Brain pericyte (primary cell): ENCODE measurements at places on chromosomes 3 and 15.
A peak's percentile ranks its signal among the peaks of the same experiment; 100 is the strongest.

DNA sequence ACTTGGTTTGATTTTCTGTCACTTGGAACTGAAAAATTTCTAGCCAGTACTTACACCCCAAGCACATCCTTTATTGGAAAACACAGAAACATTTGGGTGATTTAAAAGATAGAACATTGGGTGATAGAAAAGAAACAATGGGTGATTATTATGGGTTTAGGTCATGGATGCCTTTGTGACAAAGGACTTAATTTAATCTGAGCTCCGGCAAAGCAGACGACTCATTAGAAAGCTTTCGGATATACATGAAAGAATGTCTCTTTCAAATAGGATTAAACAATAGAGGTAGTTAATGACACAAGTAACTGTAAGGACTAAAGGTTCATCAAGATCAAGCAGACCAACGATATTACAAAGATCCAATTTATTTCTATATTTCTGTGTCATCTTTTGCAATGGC, 37.3 kb upstream of the CNTN4 start:
- no peak for DNase-seq

DNA sequence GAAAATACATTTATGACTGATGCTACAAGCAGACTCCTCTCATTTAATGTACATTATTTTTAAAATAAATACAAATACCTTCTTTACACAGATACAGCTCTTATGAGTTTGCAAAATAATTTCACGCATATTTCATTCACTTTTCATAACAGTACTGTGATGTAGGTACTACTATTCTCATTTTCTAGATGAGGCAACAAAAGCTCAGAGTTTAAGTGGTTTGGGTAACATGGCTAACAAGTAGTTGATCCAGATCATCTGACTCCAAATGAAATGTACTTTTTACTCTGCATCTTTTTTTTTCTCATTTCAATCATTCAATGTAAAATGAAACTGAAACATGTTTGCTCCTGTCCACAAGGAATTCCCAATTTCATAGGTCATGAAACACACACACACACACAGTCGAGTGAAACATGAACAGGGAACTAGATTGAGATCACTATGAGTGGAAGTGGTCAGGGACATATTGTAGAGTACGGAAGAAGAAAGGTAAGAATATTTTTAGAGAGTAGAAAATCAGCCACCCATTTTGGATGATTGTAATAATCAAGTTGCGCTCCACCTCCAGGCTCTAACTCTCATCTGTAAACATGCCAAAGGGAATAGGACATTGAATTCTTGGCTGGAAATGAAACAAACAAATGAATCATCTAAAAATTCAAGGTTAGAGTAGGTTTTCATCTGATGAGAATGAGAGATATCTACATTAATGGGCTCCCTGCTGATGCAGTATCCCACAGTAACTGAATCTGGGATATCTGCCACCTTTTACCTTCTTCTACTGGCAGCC, 92.4 kb downstream of the CLDN1 start:
- no peak for DNase-seq

DNA sequence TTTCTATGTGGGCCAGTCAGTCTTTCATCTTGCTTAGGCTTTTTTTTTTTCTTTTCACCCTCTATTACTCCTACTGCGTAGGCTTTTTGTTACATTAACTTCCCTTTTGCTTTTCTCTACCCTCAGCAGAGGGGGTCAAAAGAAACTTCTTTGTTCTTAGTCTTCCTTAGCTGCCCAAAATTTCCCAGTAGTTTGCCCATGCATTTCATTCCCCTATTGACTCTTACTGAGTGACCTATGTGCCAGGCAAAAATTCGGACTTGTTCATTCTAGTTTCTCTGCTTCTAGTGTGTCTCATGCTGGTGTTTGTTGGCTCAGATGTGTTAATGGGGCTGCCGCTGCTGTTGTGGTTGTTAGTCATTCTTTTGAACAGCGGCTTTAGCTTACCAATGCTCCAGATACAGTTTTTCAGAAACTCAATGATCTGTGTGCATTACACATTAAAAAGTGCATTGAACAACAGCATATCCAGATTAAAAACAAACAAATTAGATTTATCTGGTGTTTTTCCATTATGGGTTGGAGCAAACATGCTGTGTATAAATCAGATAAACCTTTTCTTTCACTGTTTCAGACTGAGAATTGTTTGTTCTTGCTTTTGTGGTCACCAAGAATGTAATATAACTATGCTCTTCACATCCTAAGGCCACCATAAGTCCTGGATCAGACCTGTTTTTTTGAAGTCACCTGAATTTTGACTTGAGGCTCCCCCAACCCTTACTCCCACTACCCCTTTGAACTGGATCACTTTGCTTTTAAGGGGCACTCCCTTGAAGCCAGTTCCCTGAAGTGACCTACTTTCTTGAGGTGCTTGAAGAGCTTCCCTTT, 43.1 kb downstream of the PDE8A start:
- no peak for DNase-seq

- no peak for DNase-seq
Measured at GRCh38 chr3:112647122-112647521, 6.2 kb upstream of the CCDC80 start.

GRCh38 chr15:69400850-69401249, 13.3 kb upstream of the KIF23 start:
- no peak for DNase-seq

GRCh38 chr3:195385526-195385925, 57.3 kb downstream of the ACAP2 start:
- no peak for DNase-seq

DNA sequence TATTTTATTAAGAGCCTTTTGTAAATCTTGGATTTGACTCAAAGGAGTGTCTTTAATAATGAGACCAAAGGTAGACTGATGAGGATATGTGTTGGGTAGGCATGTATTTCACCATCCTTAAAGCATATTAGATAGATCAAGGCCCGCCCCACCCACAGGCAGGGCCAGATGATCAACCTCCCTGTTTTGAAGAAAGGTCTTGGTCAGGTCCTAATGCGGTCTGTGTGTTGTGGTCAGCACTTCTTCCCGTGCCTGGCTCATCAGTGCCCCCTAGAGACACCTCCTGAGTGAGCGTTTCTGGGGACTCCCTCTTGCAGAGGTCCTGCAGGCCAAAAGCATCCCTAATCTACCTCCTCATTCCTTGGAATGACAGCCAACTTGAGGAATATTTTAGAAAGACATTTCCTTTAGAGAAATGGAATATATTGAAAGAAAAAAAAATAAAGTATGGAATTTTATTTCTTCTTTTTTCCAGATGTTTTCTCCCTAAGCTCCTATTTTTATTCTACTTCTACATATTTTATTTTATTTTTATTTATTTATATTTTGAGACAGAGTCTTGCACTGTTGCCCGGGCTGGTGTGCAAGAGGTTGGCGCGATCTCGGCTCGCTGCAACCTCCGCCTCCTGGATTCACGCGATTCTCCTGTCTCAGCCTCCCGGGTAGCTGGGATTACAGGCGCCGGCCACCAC, 6.0 kb downstream of the TM4SF4 start:
- peak; percentile 66 for DNase-seq

DNA sequence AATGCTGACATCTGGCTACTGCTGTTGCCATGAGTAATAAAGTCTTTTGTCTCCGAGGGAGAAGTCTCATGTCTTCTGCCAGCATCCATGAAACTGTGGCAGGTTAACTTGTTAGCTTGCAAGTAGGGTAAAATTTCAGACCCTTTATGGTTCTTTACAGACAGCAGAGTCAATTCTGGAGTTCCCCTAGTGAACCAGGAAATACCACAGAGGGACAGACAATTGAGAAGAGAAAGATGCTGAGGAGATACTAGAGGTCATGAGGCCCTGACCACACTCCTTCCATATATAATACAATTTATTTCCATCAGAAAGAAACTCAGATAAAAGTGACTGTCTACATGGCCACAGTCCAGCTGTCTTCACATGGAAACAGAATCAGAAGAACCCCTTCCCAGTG, 38.1 kb downstream of the NMNAT3 start:
- DNase-seq, result no peak

DNA sequence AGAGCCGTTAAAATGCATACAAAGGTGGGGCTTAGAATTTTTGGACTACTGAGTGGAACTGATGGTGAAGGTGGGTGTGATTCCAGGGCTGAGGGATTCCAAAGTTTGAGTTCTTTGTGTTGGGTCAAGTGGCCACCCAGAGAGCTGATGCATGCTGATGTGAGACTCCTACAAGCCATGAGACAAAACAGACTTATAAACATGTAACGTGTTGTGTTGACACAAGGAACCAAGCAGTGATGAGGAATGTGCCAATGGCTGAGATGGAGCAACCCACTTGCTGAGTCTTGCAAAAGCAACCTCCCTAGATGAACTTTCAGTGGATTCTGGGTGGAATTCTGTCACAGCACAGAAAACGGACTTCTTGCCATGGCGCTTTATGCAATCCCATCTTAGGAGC, 289.0 kb downstream of the TLE3 start:
- no peak for DNase-seq

DNA sequence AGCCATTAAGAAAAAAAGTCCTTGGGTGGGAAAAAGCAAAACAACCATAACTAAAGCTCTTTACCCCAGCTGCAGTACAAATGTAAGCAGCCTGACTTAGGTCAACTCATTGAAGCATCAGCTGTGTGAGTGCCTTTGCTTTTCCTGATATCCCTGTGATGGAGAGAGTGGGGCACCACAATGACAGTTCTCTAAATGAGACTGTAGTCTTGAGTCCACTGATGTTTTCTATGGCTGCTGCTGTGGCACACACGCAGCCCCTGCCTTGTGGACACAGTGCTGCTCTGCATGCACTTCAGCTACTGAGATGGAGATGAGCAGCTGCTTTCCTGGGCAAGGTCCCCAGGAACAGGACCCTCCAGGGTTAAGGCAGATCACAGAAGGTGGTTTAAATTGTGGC, 173.2 kb downstream of the KCNAB1 start:
- DNase-seq, result no peak

- DNase-seq, result no peak
Measured at GRCh38 chr3:82143661-82144412, 382.4 kb upstream of the GBE1 start.

DNA sequence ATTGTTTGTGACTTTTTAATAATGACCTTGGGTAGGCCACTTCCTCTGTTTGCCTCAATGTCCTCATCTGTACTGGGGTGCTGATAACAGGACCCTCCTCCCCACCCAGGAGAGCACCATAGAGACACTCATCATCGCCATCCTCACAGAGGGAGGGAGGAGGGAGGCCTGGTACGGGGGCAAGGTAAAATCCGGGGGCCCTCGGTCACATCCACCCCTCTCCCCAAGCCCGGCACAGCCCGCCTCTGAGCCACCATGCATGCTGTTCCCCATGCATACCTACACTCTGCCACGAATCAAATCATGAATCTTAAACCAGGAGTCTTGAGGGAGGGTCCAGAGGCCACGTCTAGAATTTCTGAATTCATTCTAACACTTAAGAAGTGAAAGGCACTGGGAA, 74.9 kb upstream of the IQSEC1 start:
- no peak for DNase-seq
